ENCODE measurements at places on chromosomes 6 and 20.

DNA sequence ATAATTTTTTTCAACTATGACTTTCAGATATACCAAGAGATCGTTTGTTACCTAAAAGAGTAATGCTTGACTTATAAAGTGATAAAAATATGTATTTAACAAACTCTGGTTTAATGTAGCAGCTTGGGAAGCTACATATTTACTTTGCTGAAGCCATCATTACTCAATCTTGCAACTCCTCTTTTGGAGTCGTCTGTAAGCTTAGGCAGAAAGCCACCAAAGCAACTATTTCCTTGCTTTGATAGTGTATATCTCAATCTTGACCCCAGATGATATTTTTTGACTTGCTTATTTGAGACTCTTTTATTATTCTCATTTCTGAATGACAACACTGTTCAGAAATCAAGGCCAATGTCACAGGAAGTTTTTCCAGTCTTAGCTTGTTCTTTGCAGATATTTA, 183.0 kb downstream of the SAMD5 start:
- no peak for DNase-seq

GRCh38 chr6:18314317-18314997, 50.1 kb upstream of the DEK start:
- no peak for DNase-seq

GRCh38 chr6:17865798-17866725, 121.4 kb downstream of the KIF13A start:
- peak; percentile 81 for DNase-seq

DNA sequence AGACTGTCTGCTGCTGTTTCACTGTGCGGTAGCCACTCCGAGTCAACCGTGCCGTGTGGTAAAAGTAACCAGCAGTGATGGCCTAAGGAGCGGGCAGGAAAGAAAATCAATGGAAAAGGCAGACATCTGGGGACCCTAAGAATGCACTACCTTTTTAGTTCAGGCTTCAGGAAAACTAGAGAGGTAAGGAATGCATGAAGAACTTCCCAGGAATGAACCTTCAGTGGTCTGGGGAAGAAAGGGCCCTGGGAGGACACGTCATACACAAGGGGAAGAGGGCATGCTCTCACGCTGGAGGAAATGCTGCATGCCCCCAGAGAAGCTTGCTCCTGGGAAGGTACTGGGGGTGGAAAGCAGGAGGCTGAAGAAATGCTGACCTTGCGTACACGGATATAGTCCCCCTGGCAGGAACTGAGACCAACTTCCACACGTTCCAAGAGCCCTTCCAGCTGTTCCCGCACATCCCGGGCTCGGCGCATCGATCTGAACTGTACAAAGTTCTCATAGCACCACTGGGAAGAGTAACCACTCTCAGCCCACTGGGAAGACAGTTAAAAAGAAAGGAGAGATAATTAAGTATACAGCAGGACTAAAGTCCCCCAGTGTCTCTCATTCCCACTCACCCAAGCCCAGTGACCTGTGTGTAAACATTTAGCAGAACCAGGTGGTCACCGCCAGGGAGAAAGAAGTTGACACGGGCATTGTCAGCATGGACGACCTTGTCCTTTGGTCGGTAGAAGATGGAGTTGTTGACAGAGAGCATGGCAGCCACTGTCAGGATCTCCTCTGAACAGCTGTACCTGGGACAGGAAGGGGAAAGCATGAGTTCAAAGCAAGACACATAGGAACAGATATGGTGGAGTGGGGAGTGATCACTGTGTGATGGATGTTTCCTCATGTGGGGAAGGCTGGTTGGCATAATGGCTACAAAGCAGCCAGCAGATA, 8.1 kb downstream of the C6orf136 start:
- DNase-seq, result no peak

- no peak for DNase-seq
Measured at GRCh38 chr6:48101290-48101689, 9.7 kb downstream of the PTCHD4 start.

- no peak for DNase-seq
Measured at GRCh38 chr20:58366866-58367265, 22.2 kb upstream of the VAPB start.

DNA sequence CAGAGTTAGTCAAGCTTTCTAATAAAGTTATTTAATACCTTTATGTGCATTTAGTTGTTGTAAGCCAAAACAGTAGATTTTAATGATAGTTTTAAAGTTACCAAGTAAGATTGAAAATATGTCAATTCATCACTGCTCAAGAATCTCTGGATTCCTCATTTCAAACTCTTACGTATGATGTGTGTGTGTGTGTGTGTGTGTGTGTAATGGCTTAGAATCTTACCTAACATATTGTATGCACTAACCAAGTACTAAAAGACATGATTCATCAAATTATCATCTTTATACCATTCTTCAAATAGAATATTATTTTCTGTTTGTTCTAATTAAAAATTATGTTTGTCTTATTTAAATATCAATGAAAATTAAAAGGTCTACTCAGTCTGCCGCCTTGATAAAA, 41.5 kb upstream of the ZNF337 start:
- no peak for DNase-seq

DNA sequence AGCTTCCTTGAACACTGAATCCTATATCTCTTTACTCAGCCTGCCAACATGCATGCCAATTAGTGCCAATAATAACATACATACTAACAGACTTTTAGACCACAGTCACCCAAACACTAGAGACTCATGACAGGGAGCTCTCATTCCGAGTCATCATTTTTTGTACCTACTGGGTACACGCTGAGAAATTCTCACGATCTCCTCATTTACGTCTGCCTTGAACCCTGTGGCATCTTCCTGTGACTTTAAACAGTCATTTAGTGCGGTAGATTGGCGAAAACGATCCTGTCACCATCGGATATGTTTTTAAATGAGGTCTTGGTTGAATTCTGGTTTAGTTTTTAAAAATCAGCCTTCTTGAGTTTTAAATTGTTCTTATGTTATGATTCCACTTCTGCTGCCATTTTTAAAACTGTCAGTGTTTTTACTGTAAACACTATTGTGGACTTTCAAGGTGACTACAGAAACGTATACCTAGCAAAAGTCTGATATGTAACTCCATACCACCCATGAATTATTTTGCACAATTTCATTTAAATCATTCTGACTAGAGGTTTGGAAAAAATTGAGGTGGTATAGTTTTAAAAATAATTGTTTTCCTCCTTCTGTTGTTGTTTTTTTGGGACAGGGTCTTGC, 275.4 kb downstream of the TSHZ2 start:
- DNase-seq, result no peak

DNA sequence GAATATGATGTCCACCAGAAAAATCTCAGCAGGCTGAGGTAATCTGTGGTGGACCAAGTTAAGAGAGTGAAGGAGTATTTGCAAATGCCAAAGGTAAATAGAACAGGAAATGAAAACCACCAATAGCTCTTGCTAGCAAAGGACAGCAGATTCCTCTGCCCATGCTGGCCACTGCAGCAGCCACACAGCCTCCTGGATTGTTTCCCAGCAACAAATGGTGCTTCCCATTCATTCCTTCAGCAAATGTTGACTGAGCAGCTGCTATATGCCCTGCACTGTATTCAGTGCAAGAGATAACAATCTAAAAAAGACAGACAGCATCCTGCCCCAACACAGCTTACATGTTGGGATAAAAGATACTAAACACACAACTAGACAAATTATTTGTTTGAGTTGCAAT, 11.0 kb downstream of the ROS1 start:
- DNase-seq, result no peak

DNA sequence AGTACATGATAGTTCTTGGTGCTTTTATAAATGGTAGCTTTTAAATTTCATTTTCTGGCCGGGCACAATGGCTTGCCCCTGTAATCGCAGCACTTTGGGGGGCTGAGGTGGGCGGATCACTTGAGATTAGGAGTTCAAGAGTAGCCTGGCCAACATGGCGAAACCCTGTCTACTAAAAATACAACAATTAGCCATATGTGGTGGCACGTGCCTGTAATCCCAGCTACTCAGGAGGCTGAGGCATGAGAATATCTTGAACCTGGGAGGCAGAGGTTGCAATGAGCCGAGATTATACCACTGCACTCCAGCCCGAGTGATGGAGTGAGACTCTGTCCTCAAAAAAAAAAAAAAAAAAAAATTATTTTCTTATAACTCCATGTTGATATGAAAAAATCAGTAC, 36.0 kb downstream of the LRRN4 start:
- DNase-seq, result no peak

- no peak for DNase-seq
Measured at GRCh38 chr6:156582509-156582992, 194.6 kb upstream of the ARID1B start.

DNA sequence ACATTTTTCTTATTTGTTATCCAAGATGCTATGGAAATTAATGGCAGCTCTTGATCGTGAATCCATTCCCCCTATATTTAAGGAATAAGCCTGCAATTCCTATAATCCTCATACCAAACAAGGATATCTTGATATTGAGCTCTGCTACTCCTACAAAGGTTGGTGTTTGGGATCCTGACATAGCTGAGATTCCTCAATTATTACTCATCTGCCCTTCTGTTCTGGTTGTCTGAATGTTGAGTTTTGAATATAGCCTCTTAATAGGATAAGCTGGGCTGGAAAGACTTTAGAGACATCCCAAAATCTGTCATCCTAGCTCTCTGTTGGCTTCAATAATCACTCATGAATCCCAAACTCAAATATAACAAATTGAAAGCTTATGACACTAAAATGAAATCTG, 49.9 kb downstream of the CLIC5 start:
- DNase-seq, result no peak

- no peak for DNase-seq
Measured at GRCh38 chr6:106574741-106575458, 54.4 kb downstream of the RTN4IP1 start.

GRCh38 chr6:11618533-11618932, 81.0 kb downstream of the TMEM170B start:
- no peak for DNase-seq

GRCh38 chr6:26141378-26141904, 54.2 kb downstream of the HFE start:
- no peak for DNase-seq

- no peak for DNase-seq
Measured at GRCh38 chr6:101722471-101722870, 329.0 kb downstream of the GRIK2 start.

DNA sequence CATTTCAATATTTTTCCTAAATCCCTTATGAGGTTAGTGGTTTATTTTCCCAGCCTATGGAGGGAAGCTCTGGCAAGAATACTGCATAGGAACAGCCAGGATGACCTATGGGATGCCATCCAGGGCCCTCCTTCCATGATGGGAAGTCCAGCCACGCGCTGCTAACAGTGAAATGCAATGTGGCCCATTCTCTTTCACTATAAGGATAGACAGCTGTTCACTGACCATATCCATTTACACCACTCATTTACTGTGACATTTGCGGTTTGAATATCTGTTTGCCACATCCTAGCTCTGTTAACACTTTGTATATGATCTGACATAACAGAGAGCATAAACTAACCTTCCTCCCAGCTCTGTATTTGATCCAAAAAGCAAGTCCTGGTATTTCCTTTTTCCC, 471.7 kb downstream of the CBLN4 start:
- DNase-seq, result no peak

GRCh38 chr6:99563056-99563723, 5.3 kb downstream of the CCNC start:
- DNase-seq, result no peak

DNA sequence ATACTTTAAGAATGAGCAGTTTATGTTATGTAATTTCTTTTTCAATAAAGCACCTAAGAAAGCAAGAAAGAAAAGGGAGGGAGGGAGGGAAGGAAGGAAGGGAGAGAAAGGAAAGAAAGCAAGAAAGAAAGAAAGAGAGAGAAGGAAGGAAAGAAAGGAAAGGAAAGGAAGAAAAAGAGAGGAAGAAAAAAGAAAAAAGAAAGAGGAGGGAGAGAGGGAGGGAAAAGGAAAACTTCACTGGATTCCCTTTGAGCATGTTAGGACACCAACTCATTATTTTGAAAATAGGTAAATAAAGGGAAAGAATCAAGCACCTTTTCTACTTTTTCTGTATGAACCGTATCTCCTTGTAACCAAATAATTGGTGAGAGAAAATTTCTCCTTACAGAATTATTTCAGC, 32.3 kb upstream of the TOP1 start:
- no peak for DNase-seq

GRCh38 chr6:103672169-103672568, 1187.5 kb downstream of the HACE1 start:
- DNase-seq, result no peak

- no peak for DNase-seq
Measured at GRCh38 chr20:64219730-64220129, 35.8 kb upstream of the PCMTD2 start.

DNA sequence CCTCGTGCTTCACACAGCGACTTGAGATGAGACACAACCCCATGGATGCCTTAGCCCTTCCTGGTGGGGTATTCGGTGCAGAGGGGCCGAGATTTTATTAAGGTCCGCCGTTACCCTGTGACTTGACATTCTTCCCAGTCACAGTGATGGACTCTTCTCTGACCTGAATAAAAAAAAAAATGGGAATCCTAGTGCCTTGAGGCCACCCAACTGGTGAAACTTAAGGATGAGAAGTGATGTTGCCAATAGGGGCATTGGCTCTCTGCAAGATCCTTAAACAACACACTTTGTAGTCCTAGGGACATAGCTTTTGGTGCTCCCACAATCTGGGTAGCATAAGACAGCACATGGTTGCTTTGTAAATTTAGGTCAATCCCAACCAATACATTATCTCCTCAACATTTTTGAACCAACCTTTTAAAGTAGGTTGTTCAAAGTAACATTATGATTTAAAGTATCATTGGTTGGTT, 814 bp upstream of the ADNP start:
- no peak for DNase-seq

Measured in thoracic aorta (tissue), 2 donors.